ENCODE measurements at places on chromosomes 6 and 20.

- DNase-seq: no peak
Measured at GRCh38 chr20:50286174-50286511, 95.5 kb downstream of the CEBPB start.

DNA sequence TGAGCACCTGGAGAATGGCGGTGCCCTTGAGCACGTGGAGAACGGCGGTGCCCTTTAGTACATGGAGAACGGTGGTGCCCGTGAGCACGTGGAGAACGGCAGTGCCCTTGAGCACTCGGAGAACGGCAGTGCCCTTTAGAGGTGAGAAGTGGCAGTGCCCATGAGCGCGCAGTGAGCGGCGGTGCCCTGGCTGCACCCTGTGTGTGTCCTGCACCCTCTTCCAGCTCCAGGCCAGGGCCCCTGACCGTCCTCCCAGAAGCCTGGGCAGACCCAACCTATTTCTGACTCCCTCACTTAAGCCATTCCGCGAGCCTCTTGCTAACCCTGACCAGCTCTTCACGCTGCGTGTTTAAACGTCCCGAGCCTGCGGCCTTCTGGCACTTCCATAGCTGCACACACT lies 151.3 kb downstream of the DLL1 start:
- no peak for DNase-seq

- DNase-seq: no peak
Measured at GRCh38 chr6:129818251-129818650, 42.9 kb downstream of the TMEM244 start.

- DNase-seq: no peak
Measured at GRCh38 chr20:48375804-48376203, 452.0 kb downstream of the PREX1 start.

DNA sequence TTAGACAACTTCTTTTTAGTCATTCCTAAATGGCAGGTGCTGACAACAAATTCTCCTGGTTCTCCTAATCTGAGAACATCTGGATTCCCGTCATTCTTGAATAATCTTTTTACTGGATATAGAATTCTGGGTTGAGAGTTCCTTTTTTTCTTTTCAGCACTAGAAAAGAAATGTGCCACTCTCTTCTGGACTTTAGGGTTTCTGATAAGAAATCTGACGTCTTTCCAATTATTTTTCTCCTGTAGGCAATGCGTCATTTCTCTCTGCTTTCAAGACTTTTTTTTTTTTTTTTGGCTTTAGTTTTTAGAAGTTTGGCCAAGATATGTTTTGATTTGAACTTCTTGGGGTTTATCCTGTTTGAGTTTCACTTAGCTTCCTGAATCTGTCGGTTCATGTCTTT lies 66.1 kb upstream of the RNF24 start:
- no peak for DNase-seq

DNA sequence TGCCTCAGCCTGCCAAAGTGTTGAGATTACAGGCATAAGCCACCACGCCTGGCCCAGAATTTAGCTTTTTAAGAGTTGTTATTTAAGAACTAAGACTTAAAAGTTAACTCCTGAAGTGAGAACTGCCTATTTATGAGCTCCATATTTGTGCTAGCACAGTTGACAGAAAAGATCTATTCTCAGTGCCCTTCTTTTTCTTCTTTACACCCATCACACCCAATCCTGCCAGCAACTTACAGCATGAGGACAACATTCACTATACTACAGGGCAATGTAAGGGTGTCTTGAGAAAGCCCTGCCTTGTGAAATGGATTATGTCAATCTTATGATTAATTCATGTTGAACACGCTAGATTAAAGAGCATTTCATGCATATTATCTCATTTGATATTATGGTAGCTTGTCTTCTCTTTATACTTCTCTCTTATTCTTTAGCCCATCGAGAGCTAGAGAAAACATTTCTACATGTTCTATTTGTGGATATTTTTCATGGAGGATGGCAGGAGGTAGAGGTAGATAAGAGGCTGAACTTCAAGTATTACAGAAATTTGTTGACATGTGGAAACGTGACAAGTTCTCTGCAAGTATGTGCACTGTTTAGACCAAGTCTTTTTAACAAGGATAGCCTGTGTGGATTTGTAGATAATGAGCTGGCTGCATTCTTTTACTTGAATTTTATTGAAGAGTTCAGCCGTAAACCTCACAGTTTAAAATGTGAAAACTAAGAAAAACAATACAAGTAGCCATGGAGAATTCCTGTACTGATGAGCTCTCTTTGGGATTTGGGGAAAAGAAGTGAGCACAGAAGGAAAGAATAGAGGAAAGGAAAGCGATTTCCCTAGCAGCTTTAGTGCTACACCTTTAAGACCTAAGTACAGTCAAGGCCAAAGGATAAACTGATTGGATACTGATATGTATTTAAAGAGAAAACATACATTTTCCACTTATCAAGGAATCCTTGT lies 212.2 kb downstream of the ARHGAP18 start:
- peak; percentile 22 for DNase-seq

DNA sequence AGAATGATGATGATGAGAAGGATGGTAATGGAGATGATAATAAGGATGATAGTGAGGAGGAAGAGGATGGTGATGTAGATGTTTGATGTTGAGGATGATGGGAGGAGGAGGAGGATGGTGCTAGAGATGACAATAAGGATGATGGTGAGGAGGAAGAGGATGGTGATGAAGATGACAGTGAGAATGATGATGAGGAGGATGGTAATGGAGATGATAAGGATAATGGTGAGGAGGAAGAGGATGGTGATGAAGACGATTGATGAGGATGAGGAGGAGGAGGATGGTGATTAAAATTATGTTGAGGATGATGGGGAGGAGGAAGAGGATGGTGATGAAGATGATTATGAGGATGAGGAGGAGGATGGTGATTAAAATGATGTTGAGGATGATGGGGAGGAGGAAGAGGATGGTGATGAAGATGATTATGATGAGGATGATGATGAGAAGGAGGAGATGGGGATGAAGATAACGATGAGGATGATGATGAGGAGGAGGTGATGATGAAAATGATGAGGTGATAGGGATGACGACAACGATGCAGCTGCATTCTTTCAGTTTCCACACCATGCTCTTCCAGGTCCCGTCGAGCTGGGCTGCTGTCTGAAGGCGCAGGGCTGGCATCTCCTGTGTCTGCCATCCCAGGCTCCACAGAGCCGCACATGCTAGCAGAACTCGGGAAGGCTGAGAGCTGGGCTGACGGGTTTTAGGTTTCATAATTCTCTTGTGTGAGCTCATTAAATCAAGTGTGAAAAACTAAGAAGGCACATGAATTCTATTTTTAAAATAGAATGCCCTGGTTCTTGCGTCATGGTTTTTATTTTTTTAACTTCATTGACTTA lies 274.9 kb downstream of the SMOC2 start:
- no peak for DNase-seq

GRCh38 chr6:105215506-105215905 lies 35.7 kb upstream of the POPDC3 start:
- no peak for DNase-seq

- DNase-seq: no peak
Measured at GRCh38 chr6:111721753-111722154, 116.1 kb upstream of the TRAF3IP2 start.

DNA sequence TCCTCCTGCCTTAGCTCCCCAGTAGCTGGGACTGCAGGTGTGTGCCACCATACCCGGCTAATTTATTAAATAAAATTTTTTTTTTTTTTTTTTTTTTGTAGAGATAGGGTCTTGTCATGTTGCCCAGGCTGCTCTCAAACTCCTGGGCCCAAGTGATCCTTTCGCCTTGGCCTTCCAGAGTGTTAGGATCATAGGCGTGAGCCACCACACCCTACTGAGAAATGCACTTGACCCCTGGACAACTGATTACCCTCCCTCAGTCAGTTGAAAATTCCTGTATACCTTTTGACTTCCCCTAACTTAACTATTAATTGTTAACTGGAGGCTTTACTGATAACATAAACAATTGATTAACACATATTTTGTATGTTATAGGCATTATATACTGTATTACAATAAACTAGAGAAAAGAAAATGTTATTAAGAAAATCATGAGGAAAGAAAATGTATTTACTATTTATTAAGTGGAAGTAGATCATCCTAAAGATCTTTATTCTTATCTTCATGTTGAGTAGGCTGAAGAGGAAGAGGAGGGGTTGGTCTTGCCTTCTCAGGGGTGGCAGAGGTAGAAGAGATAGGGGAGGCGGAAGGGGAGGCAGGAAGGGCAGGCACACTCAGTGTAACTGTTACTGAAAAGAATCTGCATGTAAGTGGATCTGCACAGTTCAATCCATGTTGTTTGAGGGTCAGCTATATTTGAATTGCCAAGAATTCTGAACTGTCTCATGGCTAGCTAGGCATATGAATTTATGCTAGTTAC lies 104.3 kb downstream of the FARS2 start:
- no peak for DNase-seq

- DNase-seq: peak; percentile 62
Measured at GRCh38 chr6:155171109-155171746, 92.6 kb upstream of the CLDN20 start.

DNA sequence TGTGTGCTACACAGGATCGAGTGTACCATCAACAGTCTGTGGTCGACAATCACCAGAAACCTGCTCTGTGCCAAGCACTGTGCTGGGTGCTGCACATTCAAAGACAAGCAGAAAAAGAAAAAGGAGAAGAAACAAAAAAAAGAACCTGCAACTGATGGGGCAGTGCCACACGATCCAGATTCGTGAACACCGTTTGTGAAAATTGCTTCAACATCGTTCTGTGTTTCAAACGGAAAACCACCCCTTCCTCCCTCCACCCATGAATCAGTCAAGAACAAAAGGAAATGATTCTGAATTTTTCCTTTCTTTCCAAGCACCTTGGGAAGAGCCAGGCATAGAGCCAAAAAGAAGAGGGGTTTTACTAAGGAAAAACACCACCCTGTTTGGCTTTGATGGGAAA lies 129.2 kb upstream of the ARID1B start:
- no peak for DNase-seq

- no peak for DNase-seq
Measured at GRCh38 chr6:33766921-33767907, 20.5 kb upstream of the IP6K3 start.
